GM20000 (cell line): ENCODE measurements at places on chromosomes 7 and 10.

GRCh38 chr10:131174651-131175540 is 136.6 kb downstream of the TCERG1L start:
- DNase-seq: no peak

- DNase-seq: no peak
Measured at GRCh38 chr10:128000471-128001362, 93.8 kb downstream of the PTPRE start.

GRCh38 chr7:69577221-69577620 is 21.1 kb upstream of the AUTS2 start:
- DNase-seq: no peak

DNA sequence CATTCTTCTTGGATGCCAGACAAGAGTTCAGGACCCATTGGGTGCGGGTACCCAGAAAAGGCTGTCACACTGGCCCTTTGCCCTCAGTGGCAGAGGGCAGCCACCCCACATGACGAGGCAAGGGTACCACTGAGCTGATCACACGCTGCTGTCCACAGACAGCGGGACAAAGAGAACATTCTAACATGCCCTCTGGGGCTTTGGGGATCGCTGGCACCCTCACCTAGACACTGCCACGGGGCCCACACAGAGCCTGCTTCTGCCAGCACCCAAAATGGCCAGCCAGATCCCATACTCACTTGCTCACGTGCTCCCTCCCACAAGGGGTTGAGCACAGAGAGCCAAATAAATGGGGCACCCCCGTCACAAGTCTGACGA is 16.7 kb upstream of the SPOCK2 start:
- DNase-seq: no peak

DNA sequence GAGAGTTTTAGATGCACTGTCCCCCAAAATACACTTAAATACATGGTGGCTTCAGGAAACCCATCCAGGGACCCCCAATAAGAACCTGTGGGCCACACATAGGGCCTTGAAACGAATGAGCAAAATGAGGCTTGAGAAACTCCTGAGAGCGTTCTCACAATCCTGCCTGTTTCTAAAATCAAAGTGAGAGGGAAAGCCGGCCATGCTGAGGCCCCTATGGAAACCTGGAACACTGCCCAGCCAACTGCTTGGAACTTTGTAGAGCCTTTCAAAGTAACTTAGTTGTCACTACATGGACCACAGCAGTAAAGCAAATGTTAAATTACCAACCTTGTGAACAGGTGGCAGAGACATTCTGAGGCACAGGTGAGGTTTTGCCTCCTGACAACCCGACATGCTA is 13.4 kb downstream of the SGMS1 start:
- DNase-seq: no peak

- no peak for DNase-seq
Measured at GRCh38 chr7:5838761-5839500, 41.7 kb upstream of the OCM start.
